Thoracic aorta (tissue), 2 donors: ENCODE measurements at places on chromosomes 6 and 20. TPM values are rescaled to one million over a fixed set of nuclear protein-coding genes. Genes with fewer than 3 reads are reported as not detected.
A peak's percentile ranks its signal among the peaks of the same experiment; 100 is the strongest.

The SS18L1 gene
- total RNA-seq, result 10.7 TPM

The C6orf141 gene
- total RNA-seq, result 0.42 TPM

The CDH4 gene
- not detected for total RNA-seq

- no peak for DNase-seq
- no peak overlapping the region for H3K27ac ChIP-seq
- no peaks in the 10 kb centered on the region for H3K27me3 ChIP-seq
- H3K4me3 ChIP-seq, result no peak overlapping the region
- H3K36me3 ChIP-seq, result no peaks in the 10 kb centered on the region
Measured at GRCh38 chr20:9015984-9016324, 52.9 kb upstream of the PLCB4 start.

DNA sequence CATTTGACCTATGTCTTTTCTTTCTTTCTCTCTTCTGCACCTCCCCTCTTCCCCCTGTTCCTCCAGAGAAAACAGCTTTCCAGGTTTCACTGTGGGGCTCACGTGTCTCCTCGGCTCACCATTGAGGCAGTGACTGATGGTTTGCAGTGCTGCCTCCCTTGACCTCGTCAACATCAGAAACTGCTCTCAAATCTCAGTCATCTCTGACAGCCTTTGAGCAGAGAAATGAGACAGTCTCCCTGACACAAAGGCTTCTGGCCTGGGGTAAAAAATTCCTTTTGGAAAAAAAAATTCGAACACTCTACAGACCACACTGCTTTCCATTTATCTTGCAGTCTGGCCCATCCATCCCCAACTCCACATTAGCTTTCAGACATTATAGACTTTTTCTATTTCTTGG, 450.0 kb downstream of the TFAP2B start:
- no peaks in the 10 kb centered on the region for H3K27me3 ChIP-seq
- H3K27ac ChIP-seq, result no peak overlapping the region
- no peak for DNase-seq

DNA sequence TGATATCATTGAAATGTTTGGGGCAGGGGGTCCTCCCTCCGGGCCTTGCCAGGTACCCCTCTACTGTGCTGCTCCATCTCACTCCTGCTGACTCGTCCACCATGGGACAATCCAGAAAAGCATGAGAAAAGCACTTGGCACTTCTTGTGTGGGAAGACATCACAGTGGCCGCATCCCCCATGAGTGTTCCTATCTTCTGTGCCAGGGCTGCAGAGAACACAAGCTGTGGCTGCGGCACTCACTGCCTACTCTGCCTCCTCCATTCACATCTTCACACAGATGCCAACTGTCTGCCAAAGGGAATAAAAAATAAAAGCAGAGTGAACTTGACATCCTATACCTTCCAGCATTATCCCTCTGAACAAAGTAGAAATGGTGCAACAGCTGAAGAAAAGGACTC, 117.4 kb upstream of the PROKR2 start:
- H3K36me3 ChIP-seq, result no peaks in the 10 kb centered on the region
- no peak overlapping the region for H3K4me3 ChIP-seq
- no peak for DNase-seq

DNA sequence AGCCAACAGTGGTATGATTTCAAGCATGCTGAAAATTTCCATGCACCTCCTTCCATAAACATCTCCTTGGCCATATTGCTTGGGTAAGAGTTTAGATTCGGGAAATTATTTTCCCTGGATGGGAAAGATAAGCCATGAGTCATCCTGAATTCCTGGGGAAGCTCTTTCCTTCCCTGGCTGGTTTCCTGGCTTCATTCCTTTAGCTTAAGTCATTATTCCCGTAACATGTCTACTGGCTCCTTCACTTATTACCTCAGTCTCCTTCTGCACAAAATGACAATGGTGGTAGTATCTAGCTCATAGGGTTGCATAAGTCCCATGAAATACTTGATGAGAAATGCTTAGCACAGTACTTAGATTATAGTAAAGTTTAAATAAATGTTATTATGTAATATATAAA, 27.6 kb downstream of the TINAG start:
- no peak overlapping the region for H3K4me3 ChIP-seq
- no peaks in the 10 kb centered on the region for H3K36me3 ChIP-seq
- no peaks in the 10 kb centered on the region for H3K27me3 ChIP-seq
- peak overlapping the region; percentile 23 for H3K27ac ChIP-seq
- peaks cover 7% of the 10 kb centered on the region for H3K4me1 ChIP-seq
- DNase-seq, result no peak

DNA sequence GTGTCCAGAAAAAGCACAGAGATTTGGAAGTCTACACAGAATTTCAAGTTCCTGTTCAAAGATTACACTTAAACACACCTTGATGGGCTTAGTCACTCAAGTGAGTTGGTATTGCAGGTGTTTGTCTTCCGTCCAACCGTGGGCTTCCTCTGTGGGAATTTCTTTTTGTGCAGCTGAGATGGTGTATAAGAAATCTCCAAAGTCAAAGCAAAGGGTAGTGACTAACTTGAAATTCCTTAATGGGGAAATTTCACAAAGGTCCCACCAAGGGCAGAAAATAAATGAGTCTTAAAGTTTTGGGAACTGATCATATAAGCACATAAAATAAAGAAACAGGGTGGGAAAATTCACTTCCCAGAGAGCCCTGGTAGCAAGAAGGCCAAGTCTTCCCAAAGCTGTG, 102.0 kb upstream of the TNFAIP3 start:
- H3K4me3 ChIP-seq, result no peak overlapping the region
- H3K27ac ChIP-seq, result no peak overlapping the region
- H3K27me3 ChIP-seq, result no peaks in the 10 kb centered on the region
- DNase-seq, result no peak
- no peaks in the 10 kb centered on the region for H3K36me3 ChIP-seq

DNA sequence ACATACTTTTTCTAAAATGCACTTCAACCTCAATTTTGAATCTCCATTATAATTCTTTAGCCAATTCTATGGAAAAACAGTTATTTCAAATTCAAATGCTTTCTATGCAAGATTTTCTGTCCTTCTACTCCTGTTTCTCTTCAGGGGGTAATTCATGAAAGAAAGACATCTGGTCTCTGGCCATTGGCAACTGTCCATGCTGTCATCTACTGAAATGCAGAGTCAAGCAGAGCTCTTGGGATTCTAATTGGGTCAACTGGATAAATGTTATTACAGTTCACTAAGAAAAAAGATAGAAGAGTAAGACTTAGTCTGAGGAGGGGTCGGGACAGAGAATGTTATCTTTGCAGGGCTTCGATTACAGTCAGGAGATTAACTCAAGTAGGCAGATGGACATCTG, 22.0 kb upstream of the BMP5 start:
- H3K36me3 ChIP-seq, result no peaks in the 10 kb centered on the region
- no peak overlapping the region for H3K4me3 ChIP-seq
- no peak for DNase-seq
- no peaks in the 10 kb centered on the region for H3K27me3 ChIP-seq
- no peaks in the 10 kb centered on the region for H3K4me1 ChIP-seq

DNA sequence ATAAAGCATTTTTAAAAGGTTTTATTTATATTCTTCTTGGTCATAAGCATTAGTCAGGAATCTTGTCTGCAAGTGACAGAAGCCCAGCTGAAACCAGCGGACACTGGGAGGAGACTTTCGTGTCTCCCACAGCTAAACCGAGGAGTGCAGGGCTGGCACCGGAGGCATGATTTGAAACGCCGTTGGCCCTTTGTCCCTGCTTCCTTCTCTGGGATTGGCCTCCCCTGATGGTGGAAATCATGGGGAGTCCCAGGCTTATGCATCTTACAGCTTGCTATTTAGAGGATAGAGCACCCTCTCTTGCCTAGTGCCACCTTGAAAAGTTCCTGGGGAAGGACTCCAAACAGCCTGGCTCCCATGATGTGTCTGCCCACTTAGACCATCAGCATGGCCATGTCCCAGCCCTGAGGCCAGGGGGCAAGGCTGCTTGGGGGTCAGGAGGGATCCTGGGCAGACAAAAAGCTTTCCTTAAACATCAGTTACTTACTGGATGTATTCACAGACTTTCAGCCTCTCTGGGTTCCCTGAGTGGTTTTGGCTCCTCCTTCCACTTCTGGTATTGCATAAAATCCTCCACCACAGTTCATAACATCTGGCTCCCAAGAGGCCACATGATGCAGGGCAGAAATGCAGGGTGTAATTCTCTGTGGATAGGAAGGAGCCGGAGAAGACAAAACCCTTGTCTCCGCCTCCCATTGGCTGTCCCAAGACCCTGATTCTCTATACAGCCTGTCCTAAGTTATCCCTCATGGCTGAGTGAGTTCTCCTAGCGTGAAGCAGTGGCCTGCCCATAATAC, 49.3 kb upstream of the INSM1 start:
- no peak overlapping the region for H3K4me3 ChIP-seq
- no peak overlapping the region for H3K27ac ChIP-seq
- DNase-seq, result no peak

DNA sequence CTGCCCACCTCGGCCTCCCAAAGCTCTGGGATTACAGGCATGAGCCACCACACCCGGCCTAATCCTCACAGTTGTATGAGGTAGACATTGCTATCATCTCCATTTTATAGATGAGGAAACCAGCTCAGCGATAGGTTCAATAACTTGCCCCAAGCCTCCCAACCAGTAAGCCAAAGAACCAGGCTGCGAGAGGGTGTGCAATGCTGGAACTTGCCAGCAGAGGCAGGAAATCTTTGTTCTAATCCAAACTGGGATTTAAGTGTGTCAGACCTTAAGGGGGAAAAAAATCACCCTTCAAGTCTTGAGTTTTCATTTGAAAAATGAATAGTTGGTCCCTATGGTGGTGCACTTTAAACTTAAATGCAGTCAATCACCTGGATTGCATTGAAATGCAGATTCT, 20.1 kb upstream of the RNGTT start:
- H3K4me1 ChIP-seq, result peaks cover 5% of the 10 kb centered on the region
- H3K27ac ChIP-seq, result no peak overlapping the region
- no peaks in the 10 kb centered on the region for H3K36me3 ChIP-seq
- H3K27me3 ChIP-seq, result no peaks in the 10 kb centered on the region

DNA sequence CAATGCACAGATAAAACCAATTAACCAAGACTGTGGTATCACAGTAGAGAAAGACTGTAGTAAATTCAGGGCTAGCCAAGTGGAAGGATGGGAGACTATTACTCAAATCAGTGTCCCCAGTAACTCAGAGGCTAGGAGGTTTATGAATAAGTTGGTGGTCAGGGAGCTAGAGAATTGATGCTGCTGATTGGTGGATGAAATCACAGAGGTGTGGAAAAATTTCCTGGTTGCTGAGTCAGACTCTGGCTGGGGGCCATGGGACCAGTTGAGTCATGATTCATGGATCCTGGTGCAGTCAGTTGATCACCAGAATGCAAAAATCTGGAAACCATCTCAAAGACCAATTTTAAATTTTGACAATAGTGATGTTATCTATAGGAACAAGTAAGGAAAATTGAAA, 555.9 kb downstream of the C6orf118 start:
- no peaks in the 10 kb centered on the region for H3K36me3 ChIP-seq
- H3K4me1 ChIP-seq, result peaks cover 6% of the 10 kb centered on the region
- DNase-seq, result no peak

DNA sequence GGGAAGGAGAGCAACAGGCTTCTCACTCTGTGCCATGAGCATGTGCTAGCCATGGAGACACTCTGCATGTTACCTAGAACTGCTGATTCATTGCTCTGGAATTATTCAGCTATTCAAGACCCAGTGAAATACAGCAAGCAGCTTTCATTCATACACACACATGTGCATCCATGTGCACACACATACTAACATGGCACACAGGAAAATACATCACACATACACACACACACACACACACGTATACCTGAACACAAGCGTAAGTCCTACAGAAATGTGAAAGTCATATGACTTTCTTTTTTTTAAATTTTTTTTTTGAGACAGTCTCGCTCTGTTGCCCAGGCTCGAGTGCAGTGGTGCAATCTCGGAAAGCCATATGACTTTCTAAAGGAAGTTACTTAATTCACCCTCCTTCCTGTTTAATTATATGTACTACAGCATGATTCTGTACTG, 108.2 kb upstream of the NFATC2 start:
- no peaks in the 10 kb centered on the region for H3K27me3 ChIP-seq
- H3K36me3 ChIP-seq, result peaks cover 15% of the 10 kb centered on the region
- no peak overlapping the region for H3K4me3 ChIP-seq

DNA sequence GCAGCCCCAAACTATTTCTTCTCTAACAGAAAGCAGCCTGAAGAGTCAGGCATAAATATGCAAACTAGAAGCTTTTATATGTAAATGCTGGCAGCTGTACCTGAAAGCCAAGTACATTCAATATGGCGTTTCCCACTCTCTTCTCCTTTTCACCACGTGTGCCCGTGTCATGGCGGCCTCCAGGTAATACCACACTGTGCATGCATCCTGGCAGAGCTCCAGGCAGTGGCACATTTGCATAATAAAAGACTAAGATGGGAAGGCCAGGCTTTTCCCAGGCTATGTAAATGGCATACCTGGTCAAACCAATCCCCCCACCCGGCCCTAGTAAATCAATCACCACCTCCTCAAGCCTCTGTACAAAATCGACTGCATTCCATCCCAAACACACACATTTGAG, 120.6 kb downstream of the MMUT start:
- no peak overlapping the region for H3K27ac ChIP-seq
- DNase-seq, result no peak
- no peak overlapping the region for H3K4me3 ChIP-seq
- no peaks in the 10 kb centered on the region for H3K27me3 ChIP-seq
- H3K4me1 ChIP-seq, result no peaks in the 10 kb centered on the region

DNA sequence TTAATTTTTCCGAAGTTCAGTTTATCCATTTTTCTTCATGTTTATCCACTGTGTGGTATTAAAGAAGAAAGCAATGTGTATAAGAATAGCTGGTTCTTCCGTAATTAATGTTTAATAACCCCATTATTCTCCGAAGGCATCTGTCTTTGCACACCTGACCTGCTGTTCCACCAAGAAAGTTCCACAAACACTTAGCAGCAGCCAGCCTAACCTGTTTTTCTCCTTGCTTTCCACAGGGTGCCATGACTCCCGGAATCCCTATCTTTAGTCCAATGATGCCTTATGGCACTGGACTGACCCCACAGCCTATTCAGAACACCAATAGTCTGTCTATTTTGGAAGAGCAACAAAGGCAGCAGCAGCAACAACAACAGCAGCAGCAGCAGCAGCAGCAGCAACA, 7.4 kb downstream of the TBP start:
- no peaks in the 10 kb centered on the region for H3K27me3 ChIP-seq
- no peak overlapping the region for H3K4me3 ChIP-seq
- H3K27ac ChIP-seq, result no peak overlapping the region
- H3K36me3 ChIP-seq, result peaks cover 15% of the 10 kb centered on the region
- no peaks in the 10 kb centered on the region for H3K4me1 ChIP-seq

GRCh38 chr6:83509441-83509840, 2.9 kb upstream of the PRSS35 start:
- H3K27ac ChIP-seq, result peak overlapping the region; percentile 45
- no peaks in the 10 kb centered on the region for H3K27me3 ChIP-seq
- H3K4me3 ChIP-seq, result no peak overlapping the region
- H3K4me1 ChIP-seq, result peaks cover 22% of the 10 kb centered on the region

DNA sequence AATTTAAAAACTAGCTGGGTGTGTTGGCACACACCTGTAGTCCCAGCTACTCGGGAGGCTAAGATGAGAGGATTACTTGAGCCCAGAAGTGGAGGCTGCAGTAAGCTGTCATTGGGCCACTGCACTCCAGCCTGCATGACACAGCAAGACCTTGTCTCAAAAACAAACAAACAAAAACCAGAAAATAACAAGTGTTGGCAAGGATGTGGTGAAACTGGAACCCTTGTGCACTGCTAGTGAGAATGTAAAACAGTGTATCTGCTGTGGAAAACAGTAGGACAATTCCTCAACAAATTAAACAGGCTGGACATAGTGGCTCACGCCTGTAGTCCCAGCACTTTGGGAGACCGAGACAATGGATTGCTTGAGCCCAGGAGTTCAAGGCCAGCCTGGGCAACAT, 3.5 kb downstream of the UQCC1 start:
- no peak overlapping the region for H3K4me3 ChIP-seq
- H3K36me3 ChIP-seq, result peaks cover 31% of the 10 kb centered on the region
- H3K4me1 ChIP-seq, result peaks cover 10% of the 10 kb centered on the region
